ENCODE measurements at places on chromosomes 3 and 15. TPM values are rescaled to one million over a fixed set of nuclear protein-coding genes. Genes with fewer than 3 reads are reported as not detected.

- no peak for DNase-seq
Observed at GRCh38 chr3:88005066-88005465, 53.7 kb downstream of the CGGBP1 start.

DNA sequence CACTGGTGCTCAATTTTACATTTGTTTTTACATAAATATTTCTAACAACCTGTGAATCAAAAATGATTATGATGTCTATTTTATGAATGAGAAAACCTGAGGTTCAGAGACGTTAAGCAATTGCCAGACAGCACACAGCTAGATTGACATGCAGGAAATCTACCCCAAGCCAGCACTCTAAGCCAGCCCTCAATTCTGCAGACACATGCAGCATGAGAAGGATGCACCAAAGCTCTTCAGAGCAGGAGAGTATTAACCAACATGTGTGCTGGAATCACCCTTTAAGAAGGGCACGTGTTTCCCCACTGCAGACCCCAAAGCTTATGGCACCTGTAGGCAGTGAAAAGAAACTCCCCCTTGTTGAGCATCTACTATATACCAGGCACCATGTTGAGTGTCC, 126.1 kb upstream of the ARHGEF3 start:
- no peak for DNase-seq

GRCh38 chr3:130342821-130343661, 2.4 kb upstream of the COL6A5 start:
- DNase-seq = no peak

DNA sequence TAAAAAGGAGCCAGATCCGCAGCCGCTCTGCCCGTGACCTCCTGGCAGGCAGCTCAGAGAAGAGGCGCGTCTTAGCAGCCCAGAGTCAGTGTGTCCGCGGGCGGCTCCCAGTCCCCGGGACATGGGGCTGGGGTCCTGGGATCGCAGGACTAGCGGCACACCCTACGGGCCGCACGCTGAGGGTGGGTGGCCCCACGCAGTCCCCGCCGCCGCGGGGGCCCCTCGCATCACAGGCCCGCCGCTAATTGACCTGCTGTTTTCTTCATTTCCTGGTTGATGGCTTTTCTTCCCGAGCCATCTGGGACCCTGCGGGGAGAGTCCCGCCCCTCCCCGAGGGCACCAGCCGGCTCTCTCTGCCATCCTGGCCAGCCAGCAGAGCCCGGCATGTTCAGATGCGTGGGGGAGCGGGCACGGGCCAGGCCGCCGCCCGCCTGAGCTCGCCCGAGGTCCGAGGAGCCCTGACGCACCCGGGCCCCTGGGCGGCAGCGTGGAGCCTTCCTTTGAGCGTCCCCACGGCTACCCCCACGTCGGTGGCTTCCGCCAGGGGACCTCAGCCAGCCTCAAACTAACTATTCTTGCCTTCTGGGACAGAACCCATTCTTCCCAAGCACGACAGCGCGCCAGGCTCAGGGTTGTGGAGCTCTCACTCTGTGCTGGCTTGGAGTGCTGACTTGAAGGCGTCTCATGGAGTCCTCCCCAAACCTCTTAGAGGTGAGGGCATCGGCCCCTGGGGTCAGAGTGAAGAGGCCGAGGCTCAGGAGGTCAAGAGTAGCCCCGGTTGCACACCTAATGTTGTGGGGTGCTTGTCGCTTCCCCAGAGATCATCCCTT, 34.6 kb upstream of the CACNA2D3 start:
- no peak for DNase-seq

- DNase-seq = no peak
Observed at GRCh38 chr3:55294557-55294956, 192.5 kb downstream of the WNT5A start.

- DNase-seq = no peak
Observed at GRCh38 chr15:39854161-39854560, 65.9 kb downstream of the GPR176 start.

Gene SAXO2
- total RNA-seq = 3.9 TPM

Gene NR2E3
- total RNA-seq = not detected

Gene RIOX2
- 36.5 TPM for total RNA-seq

All from naive thymus-derived CD8-positive, alpha-beta T cell (primary cell).